PC-3 (cell line): ENCODE measurements at places on chromosomes 13 and 19.

DNA sequence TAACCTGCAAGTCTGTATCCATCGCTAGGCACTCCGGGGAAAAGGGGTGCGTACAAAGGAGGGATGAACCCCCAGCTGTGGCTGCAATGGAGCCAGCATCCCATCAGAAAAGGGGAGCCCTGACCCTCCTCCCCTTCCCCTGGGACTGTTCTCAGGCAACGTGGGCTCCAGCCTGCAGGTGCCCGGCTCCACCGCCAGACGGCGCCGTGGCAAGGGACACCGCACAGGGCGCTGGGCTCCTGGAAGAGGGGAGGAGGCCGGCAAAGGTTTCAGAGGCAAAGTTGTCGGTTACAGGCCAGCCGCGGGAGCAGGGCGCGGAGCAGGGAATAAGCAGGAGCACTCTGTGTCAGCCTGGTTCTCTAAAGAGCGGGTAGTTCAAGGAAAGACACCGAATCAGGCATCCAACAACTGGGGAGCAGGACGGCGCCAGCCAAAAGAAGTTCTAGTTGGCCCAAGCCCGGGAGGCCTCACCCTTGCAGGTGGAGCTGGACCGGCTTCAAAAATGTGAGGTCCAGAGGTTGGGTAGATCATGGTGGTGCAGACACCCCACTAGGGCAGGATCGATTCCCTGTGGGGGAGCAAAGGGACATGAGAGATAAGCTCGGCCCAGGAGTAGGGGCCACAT, 53.0 kb upstream of the ATP12A start:
- DNase-seq = peak; percentile 54

- no peak for DNase-seq
Observed at GRCh38 chr19:6188811-6189210, 53.3 kb downstream of the ACSBG2 start.

GRCh38 chr13:31949486-31949885, 82.1 kb upstream of the FRY start:
- no peak for DNase-seq

GRCh38 chr13:40061466-40062450, 406.3 kb downstream of the COG6 start:
- no peak for DNase-seq

DNA sequence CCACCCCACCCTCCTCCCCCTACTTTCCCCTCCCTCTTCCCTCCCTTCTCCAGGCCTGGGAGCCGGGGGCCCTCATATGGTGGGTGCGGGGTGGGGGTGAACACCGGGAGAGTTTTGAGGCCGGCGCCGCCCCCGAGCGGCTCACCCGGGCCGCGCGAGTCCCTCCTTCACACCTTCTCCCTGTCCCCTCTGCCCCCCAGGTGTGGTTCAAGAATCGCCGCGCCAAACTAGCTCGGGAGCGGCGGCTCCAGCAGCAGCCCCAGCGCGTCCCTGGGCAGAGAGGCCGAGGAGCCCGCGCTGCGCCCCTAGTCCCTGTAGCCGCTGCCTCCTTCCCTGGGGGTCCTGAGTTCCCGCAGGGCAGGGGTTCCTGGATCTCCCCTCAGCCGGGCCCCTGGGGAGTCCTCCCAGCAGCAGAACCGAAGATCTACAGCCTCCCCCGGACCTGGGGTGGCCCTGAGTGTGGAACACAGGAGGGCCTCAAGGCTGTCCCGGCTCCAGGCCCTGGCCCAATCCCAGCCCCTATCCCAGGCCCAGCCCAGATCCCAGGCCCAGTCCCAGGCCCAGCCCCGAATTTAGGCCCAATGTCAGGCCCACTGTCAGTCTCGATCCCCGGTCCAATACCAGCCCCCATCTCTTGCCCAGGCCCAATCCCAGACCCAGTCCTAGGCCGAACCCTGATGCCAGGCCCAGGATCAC, 1.7 kb downstream of the TPRX2 start:
- DNase-seq = no peak

DNA sequence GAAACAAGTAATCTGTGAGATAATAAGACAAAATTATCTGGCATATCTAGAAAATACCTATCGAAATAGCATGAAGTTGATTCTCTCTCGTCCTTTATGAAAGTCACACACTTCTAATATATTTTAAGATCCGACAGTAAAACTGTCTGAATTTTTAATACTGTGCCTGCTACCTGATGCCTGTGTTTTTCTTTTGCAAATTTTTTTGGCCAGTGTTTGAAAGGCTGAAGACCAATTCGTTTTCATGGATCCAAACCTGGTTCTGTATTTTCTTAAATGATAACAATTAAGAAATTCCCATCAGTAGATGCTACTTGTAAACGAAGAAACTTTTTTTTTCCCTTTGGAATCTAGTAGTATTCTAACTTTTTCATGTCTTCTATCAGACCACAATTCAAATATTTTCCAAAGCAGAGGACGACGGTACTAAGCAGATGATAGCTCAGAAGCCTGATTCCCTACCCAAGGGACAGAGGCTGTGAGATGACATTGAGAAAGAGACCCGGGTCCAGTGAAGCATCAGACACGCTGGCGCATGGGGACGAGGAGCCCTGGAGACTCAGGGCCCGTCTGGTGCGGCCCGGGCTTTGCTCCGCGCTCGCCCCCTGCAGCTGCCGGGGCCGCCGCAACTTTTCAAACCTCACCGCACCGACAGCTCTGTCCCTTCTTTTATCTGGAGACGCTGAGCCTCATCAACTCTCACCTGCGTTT, 49.5 kb upstream of the PABPC3 start:
- DNase-seq = no peak

DNA sequence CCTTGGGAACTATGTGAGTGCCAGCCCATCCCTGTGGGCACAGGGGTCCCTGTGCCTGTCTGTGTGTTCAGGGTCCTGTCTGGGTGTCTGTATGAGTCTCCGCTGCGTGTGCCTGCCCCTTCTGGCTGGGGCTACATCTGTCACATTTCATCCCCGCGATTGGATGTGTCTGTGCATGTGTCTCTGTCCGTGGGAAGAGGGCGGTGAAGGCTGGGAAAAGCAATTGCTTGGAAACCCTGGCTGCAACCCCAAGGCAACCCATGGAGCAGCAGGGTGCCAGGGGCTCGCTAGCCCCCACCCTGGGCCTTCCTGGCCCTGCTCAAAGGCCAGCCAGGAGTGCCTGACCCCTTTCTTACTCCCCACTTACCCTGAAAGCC, 1.4 kb downstream of the MAG start:
- no peak for DNase-seq

DNA sequence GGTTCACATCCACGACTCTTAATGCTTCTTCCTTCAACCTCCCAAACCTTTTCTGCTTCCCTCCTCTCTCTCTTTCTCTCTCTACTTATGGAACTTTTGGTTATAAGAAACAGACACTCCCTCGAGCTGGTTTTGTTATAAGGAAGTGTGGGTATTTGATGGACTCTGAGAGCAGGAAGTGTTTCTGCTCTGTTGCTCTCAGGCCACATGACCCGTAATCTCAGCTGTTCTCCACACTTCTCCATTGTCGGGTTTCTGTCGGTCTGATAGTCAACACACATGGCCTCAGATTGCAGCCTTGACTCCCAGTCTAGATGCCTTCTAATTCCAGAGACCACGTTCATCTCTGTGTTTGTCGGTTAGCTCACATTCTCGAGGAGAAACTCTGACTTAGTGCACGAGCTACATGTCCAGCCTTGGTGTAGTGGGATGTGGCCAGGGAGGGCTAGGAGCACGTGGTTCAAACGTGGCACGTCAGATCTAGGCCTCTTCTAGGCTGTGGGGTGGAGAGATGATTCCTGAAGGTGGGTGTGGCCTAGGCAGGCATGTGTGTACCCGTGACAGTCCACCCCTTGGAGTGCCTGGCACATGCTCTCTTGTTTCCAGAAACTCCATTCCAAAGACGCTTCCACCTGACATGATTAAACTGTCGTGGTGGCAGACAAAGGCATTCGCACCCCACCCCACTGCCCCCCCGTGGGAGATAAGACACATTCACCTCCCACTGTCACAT, 26.3 kb downstream of the CNFN start:
- DNase-seq = no peak

- no peak for DNase-seq
Observed at GRCh38 chr13:42623916-42624315, 50.0 kb downstream of the TNFSF11 start.

GRCh38 chr19:13463296-13463695, 43.0 kb downstream of the CACNA1A start:
- peak; percentile 50 for DNase-seq

- peak; percentile 6 for DNase-seq
Observed at GRCh38 chr13:32471187-32471922, 43.4 kb upstream of the N4BP2L1 start.

DNA sequence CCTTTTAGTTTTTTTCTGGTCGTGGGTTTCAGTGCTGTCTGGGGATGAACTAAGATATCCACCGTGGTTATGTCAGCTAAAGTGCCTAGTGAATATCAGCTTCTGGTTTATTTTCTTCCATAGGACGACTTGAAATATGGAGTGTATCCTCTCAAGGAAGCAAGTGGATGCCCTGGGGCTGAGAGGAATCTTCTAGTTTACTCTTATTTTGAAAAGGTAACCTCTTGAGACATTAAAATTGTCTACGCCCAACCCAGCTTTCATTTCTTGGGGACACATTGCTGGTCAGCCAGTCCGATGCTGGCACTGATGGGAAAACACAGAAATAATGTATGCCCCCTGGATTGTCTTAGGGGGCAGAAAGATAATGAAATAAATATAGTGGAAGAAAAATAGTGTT, 1.6 kb downstream of the ZNF431 start:
- no peak for DNase-seq

DNA sequence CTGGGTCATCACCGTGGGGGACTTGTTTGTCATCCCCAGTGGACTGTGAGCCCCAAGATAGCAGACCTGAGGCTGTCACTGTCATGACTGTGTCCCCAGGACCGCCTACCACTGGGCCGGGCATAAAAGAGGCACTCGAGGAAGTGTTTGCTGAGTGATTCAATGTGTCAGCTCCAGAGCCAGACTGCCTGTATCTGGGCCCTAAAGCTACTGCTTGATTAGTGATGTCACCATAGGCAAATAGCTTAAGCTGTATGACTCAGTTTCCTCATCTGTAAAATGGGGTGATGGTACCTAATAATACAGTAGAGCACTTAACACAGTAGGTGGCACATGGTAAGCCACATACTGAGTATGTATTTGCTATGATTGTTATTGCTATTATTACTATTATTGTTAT, 11.2 kb upstream of the CEACAM19 start:
- peak; percentile 45 for DNase-seq

- no peak for DNase-seq
Observed at GRCh38 chr19:29953352-29954247, 11.6 kb downstream of the URI1 start.

DNA sequence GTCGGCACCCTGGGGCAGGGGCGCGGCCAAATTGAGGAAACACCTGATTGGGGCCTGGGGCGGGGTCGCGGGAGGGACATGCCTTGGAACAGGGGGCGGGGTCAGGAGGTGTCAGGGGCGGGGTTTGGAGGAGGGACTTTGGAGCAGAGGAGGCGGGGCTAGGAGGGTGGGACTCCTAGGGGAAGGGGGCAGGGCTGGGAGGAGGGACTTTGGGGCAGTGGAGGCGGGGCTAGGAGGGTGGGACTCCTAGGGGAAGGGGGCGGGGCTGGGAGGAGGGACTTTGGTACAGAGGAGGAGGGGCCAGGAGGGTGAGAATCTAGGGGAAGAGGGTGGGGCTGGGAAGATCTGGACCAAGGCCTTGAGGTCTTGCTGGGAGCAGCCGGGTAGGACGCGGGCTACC, 21.9 kb downstream of the GRIN2D start:
- peak; percentile 64 for DNase-seq

DNA sequence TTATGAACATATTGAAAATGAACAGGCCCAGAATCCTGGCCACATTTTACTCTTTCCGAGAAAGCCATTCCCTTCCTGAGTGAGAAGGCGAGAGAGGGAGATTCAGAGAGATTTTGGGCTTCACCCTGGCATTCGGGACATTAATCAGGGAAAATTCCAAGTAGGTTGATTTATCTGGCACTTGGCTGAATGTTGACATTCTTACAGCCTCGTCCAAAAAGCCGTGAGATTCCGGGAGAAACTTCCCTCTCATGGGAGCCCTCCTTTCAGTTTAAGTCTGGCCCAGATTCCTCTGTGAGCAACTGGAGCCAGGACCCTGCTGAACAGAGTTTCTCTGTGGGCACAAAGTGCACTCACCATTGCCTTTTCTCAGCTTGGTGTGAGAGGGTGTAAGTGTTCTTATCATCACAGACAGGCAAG, 129.2 kb upstream of the PEG3 start:
- no peak for DNase-seq

DNA sequence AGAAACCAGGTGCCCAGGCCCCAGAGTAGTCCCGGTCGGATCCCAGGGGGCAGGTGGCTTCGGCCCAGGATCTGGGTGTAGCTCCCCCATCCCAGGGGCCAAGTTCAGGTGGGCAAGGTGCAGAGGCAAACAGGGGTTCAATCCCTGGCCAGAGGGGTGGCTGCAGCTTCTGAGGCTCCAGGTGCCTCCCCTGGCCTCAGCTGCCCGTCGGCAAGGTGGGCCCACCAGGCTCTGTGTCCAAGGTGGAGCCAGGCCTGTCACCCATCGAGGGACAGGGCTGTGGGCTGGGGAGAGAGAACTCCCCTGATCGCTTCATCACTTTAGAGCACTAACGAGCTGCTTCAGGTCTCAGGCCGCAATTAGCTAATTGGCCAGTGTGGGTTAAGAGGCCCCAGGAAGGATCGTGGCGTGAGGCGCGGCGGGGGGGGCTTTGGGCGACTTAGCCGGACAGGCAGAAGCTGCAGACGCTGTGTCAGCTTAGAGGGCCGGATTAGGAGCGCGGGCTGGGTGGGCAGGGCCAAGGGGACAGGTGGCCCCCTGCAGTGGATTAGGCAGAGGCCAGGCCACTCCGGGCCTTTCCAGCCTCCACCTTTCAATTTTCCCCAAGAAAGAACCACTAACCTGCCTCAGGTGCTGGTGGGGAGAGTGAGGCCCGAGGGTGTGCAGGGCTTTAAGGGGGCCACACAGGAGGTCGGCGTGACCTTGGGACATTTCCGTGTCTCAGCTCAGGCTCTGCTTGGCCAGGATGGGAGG, 2.8 kb upstream of the RAX2 start:
- DNase-seq = no peak

DNA sequence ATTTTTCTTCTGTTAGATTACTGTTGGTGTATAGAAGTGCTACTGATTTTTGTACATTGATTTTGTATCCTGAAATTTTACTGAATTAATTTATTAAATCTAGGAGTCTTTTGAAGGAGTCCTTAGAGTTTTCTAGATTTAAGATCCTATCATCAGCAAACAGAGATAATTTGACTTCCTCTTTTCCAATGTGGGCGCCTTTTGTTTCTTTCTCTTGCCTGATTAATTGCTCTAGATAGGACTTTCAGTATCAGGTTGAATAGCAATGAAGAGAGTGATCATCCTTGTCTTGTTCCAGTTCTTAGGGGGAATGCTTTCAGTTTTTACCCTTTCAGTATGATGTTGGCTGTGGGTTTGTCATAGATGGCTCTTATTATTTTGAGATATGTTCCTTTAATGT, 5.6 kb upstream of the CD33 start:
- DNase-seq = no peak
